ENCODE measurements at places on chromosomes 5 and 9. TPM values are rescaled to one million over a fixed set of nuclear protein-coding genes. Genes with fewer than 3 reads are reported as not detected.
A peak's percentile ranks its signal among the peaks of the same experiment; 100 is the strongest.

The BTNL9 gene
- total RNA-seq = 22.8 TPM

- no peaks in the 10 kb centered on the region for H3K27me3 ChIP-seq
- H3K36me3 ChIP-seq = no peaks in the 10 kb centered on the region
- no peak overlapping the region for H3K27ac ChIP-seq
- no peaks in the 10 kb centered on the region for H3K4me1 ChIP-seq
- no peak for DNase-seq
- H3K4me3 ChIP-seq = no peak overlapping the region
Measured at GRCh38 chr5:114305402-114306207, 56.3 kb upstream of the KCNN2 start.

DNA sequence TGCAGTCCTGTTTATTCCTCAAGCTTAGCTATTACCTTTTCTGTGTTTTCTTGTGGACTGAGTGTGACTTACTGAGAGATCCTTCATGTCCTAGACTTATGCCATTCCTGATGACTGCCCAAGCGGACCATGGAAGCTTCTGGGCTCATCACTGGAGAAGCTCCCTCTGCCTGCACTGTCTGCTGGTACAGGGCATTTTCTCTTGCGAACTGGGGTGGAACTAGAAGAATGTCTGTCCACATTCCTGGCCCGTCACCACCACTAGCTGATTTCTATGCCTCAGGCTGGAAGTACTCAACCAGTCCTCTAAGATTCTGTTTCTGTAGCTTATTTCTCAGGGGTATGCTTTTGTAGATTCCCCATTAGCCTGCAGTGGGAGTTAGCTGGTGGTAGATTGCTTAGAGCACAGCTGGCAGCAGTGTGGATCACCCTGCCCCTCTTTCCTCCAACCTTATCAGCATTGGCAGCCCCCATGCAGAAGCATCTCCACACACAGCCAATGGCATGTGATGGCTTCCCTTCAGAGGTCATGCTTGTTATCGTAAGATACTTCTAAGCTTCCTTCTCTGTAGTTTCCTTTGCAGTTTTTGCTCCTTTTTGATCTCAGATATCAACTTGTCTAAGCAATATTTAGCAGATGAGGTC, 12.4 kb downstream of the SLC36A1 start:
- DNase-seq = no peak
- peaks cover 4% of the 10 kb centered on the region for H3K36me3 ChIP-seq
- no peaks in the 10 kb centered on the region for H3K27me3 ChIP-seq

DNA sequence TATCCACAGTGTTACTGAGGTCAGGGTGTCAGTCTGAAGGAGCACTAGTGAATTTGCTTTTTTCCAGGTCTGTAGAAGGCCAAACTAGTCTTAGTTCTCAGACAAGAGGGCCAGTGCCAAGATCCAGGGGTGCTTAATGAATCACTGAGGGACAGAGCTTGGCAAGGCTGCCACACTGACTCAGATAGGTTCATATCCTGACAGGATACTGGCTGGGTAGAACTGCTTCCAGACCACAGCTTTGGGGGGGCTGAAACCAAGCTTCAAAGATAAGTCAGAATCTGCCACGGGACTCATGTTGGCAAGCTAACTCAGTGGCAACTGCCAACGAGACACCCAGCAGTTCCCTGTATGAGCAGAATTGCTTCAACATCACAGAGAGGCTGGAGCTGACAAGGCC, 1125.4 kb downstream of the EFNA5 start:
- H3K27ac ChIP-seq = no peak overlapping the region
- H3K4me1 ChIP-seq = no peaks in the 10 kb centered on the region
- no peaks in the 10 kb centered on the region for H3K27me3 ChIP-seq
- DNase-seq = no peak
- no peak overlapping the region for H3K4me3 ChIP-seq

The GHR gene
- 36.4 TPM for total RNA-seq

GRCh38 chr5:55319491-55319890, 11.7 kb downstream of the MTREX start:
- H3K27me3 ChIP-seq = no peaks in the 10 kb centered on the region
- no peaks in the 10 kb centered on the region for H3K36me3 ChIP-seq
- H3K4me1 ChIP-seq = peaks cover 21% of the 10 kb centered on the region
- H3K4me3 ChIP-seq = no peak overlapping the region
- DNase-seq = no peak
- H3K27ac ChIP-seq = no peak overlapping the region

The PCDHB16 gene
- 0.56 TPM for total RNA-seq

DNA sequence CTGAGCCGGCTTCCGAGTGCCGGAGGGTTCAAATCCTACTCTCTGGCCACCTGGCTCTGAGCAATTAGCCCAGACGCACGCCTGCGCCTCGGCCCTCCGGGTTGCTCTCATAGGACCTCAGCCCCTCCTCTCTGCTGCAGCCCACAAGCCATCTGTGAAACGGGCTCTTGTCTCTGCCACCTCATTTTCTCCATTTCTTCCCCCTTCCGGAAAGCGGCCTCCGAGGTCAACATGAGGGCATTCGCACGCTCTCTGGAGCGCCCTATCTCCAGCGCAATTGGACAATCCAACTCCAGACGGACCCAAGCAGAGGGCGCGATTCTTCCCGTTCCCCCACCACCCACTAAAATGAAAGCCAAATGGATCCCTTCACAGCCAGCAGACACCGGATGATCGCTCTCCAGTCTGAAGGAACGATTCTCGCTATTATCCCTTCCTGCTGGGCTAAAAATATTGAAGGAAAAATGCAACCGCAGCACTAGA, 41.5 kb downstream of the VAV2 start:
- DNase-seq = peak; percentile 58
- H3K27me3 ChIP-seq = no peaks in the 10 kb centered on the region
- H3K4me3 ChIP-seq = no peak overlapping the region
- H3K36me3 ChIP-seq = no peaks in the 10 kb centered on the region

The WDR70 gene
- 28.0 TPM for total RNA-seq

The KIF12 gene
- not detected for total RNA-seq

- no peaks in the 10 kb centered on the region for H3K36me3 ChIP-seq
- no peak for DNase-seq
- no peak overlapping the region for H3K27ac ChIP-seq
- peaks cover 5% of the 10 kb centered on the region for H3K27me3 ChIP-seq
- no peaks in the 10 kb centered on the region for H3K4me1 ChIP-seq
Measured at GRCh38 chr5:154236-154635, 37.1 kb upstream of the LRRC14B start.

The ASPN gene
- 0.52 TPM for total RNA-seq

DNA sequence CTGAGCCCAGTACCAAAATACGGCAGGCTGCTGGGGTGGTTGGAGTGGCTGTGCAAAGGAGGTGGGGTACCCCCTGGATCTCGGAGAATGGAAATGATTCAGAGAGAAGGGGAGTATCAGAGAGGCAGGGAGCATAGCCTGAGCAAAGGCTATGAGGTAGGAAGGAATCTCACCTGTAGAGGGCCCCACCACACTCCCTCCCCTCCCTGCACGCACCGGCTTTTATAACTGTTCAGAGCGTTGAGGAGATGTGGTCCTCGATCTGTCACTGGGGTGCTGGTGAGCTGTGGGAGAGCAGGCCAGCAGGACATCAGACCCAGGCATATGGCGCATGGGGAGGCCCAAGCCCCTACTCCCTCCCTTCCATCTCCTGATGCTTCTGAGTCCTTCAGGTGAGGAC, 13.2 kb downstream of the PHF19 start:
- no peaks in the 10 kb centered on the region for H3K4me1 ChIP-seq
- no peaks in the 10 kb centered on the region for H3K27me3 ChIP-seq
- no peak for DNase-seq
- H3K27ac ChIP-seq = no peak overlapping the region
- H3K36me3 ChIP-seq = no peaks in the 10 kb centered on the region
- no peak overlapping the region for H3K4me3 ChIP-seq
